Eye (tissue), 1 donor: ENCODE measurements at places on chromosomes 11 and 22.
A peak's percentile ranks its signal among the peaks of the same experiment; 100 is the strongest.

GRCh38 chr11:110968348-110969062, 256.3 kb upstream of the ARHGAP20 start:
- no peak for DNase-seq

GRCh38 chr11:68007498-68008380, 2.4 kb upstream of the ALDH3B1 start:
- no peak for DNase-seq

GRCh38 chr11:26992031-26992541, 1.8 kb upstream of the FIBIN start:
- peak; percentile 12 for DNase-seq

GRCh38 chr22:41862530-41863266, 29.8 kb downstream of the SREBF2 start:
- peak; percentile 68 for DNase-seq

- no peak for DNase-seq
Observed at GRCh38 chr11:126482586-126483108, 127.2 kb downstream of the ST3GAL4 start.

DNA sequence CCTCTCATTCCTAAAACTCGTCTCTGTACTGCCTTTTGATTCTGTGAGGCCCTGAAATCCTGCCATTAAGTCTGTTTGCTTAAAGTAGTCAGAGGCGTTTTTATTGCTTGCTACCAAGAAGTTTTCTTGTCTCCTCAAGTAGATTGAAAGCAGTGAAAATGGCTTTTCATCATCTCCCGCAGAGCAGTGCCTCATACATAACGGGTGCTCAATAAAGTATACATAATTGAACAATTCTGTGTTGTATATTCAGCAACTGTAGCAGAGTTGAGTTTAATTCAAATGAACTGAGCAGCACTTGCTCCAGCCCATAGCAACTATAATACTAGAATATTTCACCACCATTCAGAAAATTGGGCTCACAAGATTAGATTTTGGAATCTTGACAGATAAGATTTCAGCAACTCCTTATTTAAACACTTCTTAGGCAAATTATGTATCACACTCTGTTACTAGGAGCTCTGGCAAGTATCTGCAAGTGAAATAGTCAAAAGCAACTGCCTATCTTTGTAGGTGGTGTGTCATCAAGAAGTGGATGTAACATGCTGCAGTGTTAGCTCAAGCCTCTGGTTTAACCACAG, 20.0 kb downstream of the FIBIN start:
- peak; percentile 55 for DNase-seq

DNA sequence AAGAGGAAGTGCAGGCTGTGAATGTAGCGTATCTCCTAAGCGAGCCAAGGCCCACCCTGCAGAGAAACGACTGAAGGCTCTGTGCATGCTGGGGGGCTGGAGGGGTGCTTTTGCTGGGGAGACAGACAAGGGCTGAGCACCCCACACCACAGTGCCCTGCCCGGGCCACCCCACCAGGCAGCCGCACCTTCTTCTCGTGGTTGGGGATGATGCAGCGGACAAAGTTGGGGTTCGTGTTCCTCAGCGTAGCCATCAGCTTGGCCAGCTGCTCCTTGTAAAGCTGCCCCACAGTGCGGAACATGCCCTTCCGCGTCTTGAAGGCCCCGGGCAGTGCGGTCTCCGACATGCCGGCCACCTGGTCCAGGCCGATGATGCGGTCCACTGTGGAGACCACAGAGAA, 53.3 kb downstream of the APOL1 start:
- DNase-seq: no peak

GRCh38 chr11:69479591-69480271, 1.7 kb upstream of the LINC01488 start:
- no peak for DNase-seq

DNA sequence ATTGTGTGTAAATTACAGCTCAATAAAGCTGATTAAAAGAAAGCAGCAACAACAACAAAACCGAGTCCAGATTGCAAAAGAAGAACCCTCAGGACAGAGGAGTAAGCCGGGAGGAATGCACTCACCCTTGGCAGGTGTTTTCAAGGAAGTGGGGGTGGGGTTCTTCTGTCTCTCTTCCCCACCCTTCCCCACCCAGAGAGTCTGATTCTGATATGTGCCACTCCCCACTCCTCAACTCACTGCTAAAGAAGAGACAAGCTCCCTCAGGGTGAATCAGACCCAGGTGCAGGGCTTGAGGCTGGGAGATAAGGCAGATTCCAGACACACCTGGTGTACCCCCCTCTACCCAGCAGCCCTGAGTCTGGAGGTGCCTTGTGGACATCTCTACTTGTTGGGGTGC, 38.4 kb upstream of the PHF21A start:
- peak; percentile 2 for DNase-seq

DNA sequence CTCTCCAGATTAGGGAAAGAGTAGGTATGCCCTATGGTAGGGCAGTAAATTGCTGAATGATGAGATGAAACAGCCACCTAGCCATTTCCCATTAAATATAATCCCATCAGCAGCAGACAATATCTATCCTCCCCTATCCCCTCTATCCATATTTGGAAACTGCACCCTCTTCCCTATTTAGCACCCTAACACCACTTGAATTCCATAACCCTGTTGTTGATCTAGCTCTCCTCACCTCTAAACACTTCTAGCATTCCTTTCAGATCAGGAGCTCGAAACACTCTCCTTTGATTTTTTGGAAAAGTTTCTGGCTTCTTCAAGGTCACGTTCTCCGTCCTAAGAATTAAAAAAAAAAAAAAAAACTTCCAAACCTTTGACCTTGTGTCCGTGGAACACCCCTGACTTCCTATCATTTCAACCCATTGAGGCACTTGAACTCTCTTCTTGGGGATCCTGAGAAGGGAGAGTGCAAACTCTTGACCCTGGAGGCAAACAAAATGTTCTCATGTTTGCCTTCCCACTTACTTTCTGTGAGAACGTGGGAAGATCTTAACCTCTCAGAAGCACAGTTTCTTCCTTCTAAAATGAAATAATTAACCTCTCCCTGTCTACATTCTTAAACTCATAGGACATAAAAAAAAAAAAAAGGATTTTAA, 19.0 kb downstream of the TRIM5 start:
- DNase-seq: no peak

- no peak for DNase-seq
Observed at GRCh38 chr11:133898770-133899115, 53.4 kb upstream of the SPATA19 start.

DNA sequence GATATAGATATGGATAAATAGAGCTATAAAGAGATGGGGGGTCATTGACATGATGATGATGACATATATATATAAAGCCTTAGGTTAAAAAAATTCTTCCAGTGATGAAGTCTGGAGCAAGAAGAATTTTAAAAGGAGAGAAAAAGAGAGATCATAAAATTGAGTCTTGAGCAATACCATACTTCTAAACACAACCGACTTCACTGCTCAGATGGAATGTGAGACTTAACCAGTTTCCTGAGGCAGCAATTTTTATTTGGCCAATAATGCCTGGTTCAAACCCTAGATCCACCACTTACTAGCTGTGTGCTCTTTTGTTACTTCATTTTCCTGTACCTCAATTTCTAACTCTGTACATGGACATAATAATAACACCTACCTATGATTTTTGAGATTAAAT, 229.5 kb downstream of the TTC28 start:
- DNase-seq: no peak

GRCh38 chr11:126662035-126662790, 306.7 kb downstream of the ST3GAL4 start:
- DNase-seq: no peak
